ENCODE measurements at places on chromosomes 5 and 9. TPM values are rescaled to one million over a fixed set of nuclear protein-coding genes. Genes with fewer than 3 reads are reported as not detected.

DNA sequence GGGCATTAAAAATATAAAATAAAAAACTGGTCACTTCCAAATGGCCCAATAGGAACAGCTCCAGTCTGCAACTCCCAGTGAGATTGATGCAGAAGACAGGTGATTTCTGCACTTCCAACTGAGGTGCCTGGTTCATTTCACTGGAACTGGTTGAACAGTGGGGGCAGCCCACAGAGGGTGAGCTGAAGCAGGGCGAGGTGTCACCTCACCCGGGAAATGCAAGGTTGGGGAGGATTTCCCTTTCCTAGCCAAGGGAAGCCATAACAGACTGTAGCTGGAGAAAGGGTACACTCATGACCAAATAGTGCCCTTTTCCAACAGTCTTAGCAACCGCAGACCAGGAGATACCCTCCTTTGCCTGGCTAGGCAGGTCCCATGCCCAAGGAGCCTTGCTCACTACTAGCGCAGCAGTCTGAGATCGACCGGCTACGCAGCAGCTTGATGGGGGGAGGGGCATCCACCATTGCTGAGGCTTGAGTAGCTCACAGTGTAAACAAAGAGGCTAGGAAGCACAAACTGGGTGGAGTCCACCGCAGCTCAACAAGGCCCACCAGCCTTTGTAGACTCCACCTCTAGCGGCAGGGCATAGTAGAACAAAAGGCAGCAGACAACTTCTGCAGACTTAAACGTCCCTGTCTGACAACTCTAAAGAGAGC lies 12.7 kb downstream of the RLN1 start:
- DNase-seq: peak; percentile 11

DNA sequence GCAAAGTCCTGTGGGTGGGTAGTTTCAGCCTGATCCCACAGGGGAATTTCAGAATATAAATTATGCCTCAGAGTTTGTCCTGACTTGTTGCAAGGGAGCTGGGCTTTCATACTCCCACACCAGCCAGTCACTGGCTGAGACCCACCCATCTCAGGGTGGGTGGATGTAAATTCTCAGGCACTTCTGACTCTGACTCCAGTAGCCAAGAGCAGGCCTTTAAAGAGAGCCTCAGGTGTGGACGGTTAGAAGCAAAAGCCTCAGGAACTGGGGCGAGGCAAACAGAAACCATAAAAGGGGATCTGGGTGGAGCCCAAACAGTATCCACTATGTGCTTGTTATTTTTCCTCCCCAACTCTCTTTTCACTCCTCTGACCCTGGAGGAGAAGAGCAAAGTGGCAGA lies 28.6 kb upstream of the FBXW11 start:
- no peak for DNase-seq

DNA sequence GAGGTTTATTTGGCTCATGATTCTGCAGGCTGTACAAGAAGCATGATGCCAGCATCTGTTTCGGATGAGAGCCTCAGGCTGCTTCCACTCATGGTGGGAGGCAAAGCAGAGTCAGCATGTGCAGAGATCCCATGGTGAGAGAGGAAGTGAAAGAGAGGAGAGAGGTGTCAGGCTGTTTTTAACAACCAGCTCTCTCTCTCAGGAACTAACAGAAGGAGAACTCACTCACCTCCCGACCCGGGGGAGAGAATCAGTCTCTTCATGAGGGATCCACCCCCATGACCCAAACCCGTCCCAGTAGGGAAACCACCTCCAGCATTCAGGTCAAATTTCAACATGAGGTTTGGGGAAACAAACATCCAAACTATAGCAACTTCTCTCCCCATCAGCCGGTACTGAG lies 187.7 kb downstream of the ENC1 start:
- no peak for DNase-seq

DNA sequence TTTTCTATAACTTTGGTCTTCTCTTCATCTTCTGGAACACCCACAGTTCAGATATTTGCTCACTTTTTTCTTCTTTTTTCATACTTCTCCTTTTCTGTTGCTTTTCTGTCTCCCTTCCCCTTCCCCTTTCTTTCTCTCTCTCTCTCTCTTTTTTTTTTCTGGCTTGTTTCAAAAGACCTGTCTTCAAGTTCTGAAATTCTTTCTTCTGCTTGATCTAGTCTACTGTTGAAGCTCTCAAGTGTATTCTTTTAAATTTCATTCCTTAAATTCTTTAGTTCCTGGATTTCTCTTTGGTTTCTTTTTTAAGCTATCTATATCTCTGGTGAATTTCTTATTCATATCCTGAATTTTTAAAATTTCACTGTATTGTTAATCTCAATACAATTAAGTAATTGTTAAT lies 11.2 kb downstream of the ALG2 start:
- no peak for DNase-seq

- no peak for DNase-seq
Measured at GRCh38 chr5:176809544-176810080, 747 bp upstream of the UNC5A start.

DNA sequence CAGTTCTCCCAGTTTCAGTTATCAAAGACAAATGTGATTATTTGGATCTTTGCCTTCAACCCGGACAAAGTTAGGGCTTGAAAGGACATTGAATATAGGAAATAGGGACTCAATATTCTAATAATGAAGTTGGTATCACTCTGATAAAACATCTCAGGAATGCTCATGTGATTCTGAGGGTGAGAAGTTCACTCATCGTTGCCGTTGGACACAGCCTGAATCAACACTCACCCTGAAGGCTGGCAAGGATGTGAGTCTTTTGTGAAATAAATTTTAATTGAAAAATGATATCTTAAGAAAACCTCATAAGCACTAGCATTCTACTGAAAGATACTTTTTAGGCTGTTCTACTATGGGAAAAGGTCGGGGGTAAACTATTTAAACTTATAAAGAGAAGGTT lies 44.8 kb upstream of the C9orf72 start:
- DNase-seq: no peak

Gene RALGPS1
- 3.3 TPM for total RNA-seq

Gene ZNG1E
- 63.4 TPM for total RNA-seq

Gene ANKRD31
- total RNA-seq: 0.14 TPM

Gene MARCOL
- 3.8 TPM for total RNA-seq

Gene C6
- not detected for total RNA-seq

Gene HTR1A
- not detected for total RNA-seq

Gene RNF208
- 0.40 TPM for total RNA-seq

Gene DNAI1
- total RNA-seq: not detected
